ENCODE measurements at places on chromosomes 1 and 21.

DNA sequence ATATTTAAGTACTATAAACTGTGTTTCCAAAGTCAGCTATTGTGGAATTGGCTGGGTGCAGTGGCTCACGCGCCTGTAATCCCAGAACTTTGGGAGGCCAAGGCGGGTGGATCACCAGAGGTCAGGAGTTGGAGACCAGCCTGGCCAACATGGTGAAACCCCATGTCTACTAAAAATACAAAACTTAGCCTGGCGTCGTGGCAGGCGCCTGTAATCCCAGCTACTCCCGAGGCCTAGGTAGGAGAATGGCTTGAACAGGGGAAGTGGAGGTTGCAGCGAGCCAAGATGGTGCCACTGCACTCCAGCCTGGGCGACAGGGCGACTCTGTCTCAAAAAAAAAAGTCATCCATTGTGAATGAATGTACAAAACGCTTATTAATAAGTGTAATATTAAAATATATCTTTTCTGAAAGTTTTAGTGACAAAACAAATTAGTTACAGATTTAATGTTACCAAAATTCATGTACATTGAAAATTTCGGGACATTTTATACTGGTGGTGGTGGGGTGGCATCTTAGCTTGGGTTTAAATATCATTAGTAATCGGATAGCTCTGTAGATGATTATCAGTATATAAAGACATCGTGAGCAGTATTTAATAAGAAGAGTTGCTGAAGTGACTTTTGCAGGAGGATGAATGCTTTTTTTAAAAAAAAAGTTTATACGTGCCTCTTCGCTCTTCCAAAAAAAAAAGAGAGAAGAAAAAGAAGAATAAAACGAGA, 503 bp upstream of the SRSF11 start:
- DNase-seq = no peak

DNA sequence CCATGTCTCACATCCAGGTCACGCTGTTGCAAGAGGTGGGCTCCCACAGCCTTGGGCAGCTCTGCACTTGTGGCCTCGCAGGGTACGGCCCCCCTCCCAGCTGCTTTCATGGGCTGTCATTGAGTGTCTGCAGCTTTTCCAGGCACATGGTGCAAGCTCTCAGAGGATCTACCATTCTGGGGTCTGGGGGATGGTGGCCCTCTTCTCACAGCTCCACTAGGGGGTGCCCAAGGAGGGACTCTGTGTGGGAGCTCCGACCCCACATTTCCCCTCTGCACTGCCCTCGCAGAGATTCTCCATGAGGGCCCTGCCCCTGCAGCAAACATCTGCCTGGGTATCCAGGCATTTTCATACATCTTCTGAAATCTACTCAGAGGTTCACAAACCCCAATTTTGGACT, 219.4 kb downstream of the LRRC7 start:
- no peak for DNase-seq

- DNase-seq = no peak
Observed at GRCh38 chr21:43277481-43278351, 108.9 kb downstream of the CRYAA start.

GRCh38 chr1:34759503-34760357, at the start of gene GJB4:
Gene GJB4, plus strand, starts transcription at chr1:34759740. Its CDS starts 1,515 bp downstream, at chr1:34761255.
- DNase-seq = no peak

GRCh38 chr1:174153085-174153824, 6.1 kb upstream of the RABGAP1L start:
- DNase-seq = no peak

GRCh38 chr1:23444104-23444533, 19.6 kb upstream of the TCEA3 start:
- peak; percentile 36 for DNase-seq

- no peak for DNase-seq
Observed at GRCh38 chr1:119428991-119429390, 14.0 kb downstream of the HSD3B2 start.

- no peak for DNase-seq
Observed at GRCh38 chr1:119327094-119327449, 41.5 kb upstream of the HAO2 start.

DNA sequence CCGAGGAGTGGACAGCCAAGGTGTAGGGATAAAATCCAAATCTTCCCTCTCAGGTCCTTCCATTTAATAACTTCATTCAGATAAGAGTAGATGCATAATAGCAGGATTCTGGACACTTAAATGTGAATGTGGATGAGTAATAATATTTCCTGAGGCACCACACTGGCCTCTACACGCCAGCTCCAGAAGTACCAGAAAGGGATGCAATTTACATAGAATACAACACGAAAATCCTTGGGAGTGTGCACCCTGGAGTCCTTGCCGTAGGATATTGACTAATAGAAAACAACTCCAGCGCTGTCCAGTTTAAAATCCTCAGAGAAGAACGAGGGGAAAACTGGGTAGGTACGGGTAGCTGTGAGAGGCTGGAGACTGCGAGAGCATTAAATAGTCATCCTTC, 6.9 kb downstream of the PLXNA2 start:
- DNase-seq = no peak

- no peak for DNase-seq
Observed at GRCh38 chr21:16181018-16181417, 451.2 kb downstream of the USP25 start.

DNA sequence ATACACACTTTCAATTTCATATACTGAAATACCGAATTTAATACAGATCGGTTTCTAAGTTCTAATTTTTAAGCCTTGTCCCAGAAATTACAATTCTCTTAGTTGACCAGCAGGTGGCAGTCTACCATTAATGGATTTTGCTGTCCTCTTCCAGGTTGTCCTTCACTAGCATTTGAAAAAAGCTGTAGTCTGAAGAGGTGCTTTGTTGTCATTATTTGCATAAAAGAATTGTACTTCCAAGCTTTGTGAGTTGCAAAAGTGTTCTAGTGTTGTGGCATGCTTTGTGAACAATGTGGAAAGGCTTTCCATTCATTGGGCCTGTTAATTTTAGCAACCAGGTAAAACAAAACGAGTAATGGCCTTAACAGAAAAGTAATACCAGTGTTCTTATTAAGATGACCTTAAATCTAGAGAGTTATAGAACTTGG, 193.6 kb downstream of the RPS6KC1 start:
- peak; percentile 23 for DNase-seq

DNA sequence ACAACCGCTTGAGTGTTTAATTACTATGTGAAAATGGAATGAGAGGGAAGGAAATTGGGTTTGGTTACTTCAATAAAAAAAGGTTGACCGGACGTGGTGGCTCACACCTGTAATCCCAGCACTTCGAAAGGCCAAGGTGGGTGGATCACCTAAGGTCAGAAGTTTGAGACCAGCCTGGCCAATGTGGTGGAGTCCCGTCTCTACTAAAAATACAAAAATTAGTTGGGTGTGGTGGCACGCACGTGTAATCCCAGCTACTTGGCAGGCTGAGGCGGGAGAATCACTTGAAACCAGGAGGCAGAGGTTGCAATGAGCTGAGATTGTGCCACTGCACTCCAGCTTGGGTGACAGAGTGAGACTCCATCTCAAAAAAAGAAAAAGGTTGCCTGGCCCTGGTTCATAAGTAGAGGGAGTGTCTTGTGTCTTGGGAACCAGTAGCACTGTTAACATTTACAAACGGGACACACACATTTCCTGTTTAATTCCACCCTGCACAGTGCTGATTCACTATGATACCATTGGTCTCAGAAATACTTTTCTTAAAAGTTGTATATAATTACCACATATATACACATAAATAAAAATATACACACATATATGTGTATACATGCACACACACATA, 27.6 kb upstream of the CLDN14 start:
- no peak for DNase-seq

DNA sequence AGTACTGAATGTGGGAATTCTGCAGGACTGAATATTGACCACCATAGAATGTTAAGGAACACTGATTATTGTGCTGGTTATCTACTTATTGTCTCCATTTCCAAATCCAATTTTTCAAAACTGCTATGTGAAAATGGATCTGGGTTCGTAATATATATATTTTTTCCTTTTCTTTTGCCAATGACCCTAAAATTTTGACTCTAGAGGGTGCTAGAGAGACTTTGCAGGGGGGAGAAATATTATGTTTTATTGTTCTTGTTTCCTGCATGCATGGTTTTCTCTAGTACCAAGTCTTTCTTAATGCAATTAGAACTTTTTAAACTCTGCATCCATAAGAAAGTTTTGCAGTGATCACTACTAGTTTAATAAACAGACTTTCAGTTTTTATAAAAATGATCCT, 1256.9 kb downstream of the BRINP3 start:
- no peak for DNase-seq

GRCh38 chr1:24344090-24344742, 25.1 kb downstream of the GRHL3 start:
- DNase-seq = no peak

- no peak for DNase-seq
Observed at GRCh38 chr1:113855630-113856400, 15.7 kb downstream of the PTPN22 start.

- no peak for DNase-seq
Observed at GRCh38 chr1:155183775-155184221, 10.1 kb downstream of the TRIM46 start.

DNA sequence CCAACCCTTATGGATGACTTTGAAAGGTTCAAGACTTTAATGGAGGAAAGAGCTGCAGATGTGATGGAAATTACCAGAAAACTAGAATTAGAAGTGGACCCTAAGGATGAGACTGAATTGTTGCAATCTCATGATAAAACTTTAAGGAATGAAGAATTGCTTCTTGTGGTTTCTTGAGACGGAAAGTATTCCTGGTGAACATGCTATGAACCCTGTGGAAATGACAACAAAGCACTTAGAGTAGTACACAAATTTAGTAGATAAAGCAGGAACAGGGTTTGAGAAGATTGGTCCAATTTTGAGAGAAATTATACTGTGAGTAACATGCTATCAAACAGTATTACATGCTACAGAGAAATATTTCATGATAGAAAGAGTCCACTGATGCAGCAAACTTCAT, 215.4 kb downstream of the OMA1 start:
- no peak for DNase-seq

DNA sequence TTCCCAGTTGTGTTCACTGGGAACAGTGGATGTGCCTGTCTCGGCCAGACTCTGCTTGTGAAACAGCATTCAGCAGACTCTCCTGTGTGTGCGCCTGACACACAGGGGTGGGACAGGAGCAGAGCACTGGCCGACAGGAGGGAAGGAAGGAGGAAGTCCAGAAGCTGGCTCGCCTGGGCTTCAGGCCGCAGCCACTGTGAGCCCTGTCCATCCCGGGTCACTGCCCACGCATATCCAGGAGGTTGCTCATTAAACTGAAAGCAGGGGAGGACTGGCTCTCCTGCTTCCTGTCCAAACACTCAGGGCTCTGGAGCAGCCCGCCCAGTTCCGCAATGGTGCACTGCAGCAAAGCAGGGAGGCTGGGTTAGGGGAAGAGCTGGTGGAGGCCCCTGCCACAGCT, 218.7 kb upstream of the VAMP3 start:
- DNase-seq = no peak

DNA sequence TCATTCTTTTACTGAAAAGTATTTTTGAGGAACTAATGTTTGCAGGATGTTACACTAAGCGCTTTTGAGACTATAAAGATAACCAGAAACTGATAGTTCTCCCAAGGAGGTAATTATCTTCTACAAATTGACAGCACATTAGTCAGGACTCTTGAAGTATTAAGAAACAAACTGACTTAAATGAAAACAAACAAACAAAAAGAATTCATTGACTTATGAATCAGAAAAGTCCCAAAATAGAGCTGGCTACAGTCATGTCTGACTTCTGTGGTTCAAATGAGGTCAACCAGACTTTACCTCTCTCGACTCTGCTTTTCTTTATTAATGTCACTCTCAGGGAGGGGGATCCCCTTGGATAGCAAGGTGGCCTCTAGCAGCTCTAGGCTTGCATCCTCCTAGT, 296.8 kb downstream of the TPR start:
- DNase-seq = no peak

- no peak for DNase-seq
Observed at GRCh38 chr21:16134134-16134533, 404.4 kb downstream of the USP25 start.

- no peak for DNase-seq
Observed at GRCh38 chr1:236670060-236670459, 16.2 kb upstream of the ACTN2 start.

- no peak for DNase-seq
Observed at GRCh38 chr21:41746744-41747006, 20.2 kb downstream of the RIPK4 start.

GRCh38 chr1:16181887-16182719, 26.2 kb upstream of the EPHA2 start:
- peak; percentile 83 for DNase-seq

- no peak for DNase-seq
Observed at GRCh38 chr1:30161953-30162352, 561.4 kb downstream of the MATN1 start.

DNA sequence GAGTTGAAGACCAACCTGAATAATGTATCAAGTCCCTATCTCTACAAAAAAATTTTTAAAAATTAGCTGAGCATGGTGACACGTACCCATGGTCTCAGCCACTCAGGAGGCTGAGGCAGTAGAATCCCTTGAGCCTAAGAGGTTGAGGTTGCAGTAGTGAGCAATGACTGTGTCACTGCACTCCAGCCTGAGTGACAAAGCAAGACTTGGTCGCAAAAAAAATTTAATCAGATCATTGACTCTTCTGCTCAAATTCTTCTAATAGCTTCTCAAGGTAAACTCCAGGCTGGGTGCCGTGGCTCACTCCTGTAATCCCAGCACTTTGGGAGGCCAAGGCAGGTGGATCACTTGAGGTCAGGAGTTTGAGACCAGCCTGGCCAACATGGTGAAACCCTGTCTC, 85.9 kb upstream of the PUM1 start:
- no peak for DNase-seq

GRCh38 chr1:241012708-241013340, 344.2 kb downstream of the RGS7 start:
- no peak for DNase-seq

GRCh38 chr1:28078680-28079626, 9.5 kb downstream of the EYA3 start:
- no peak for DNase-seq

DNA sequence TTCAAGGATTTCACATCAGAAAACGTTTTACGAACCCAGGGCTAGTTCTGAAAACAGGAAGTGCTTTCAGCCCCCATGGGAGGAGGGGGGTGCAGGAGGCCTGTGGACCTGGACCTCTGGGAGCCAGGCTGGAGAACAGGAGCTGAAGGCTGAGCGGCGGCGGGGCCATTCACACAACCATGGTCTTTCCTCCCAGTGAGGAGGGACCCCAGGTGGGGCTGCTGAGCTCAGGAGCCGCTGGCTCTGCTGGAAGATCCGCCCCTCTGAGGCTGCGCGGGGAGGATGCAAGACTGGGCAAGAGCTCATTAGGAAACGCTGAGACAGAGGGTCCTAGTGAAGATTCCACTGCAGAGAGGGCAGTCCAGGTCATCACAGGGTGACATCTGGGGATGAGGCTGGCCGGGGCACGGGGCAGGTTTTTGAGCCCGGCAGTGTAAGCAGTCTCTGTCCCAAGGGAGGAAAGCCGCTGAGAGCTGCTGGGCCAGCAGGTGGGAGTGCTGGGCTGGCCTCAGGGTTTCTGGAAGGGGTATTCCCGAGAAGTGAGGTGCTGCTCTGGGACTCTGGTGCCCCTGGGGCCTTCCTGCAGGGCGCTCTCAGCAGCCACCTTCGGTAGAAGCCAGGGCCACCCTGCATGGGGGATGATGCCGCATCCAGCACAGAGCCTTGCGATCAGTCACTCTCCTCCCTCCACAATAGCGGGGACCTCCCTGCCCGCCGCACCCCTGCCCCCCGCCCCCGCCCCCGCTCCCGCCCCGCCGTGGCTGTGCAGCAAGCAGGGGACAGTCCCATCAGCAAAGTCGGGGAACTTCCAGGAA, 7.5 kb downstream of the MX2 start:
- no peak for DNase-seq

Measured in H4 (cell line).